ENCODE measurements at places on chromosomes 5 and 9.
A peak's percentile ranks its signal among the peaks of the same experiment; 100 is the strongest.

GRCh38 chr9:127180457-127181314 lies 58.3 kb upstream of the ANGPTL2 start:
- no peak for DNase-seq

DNA sequence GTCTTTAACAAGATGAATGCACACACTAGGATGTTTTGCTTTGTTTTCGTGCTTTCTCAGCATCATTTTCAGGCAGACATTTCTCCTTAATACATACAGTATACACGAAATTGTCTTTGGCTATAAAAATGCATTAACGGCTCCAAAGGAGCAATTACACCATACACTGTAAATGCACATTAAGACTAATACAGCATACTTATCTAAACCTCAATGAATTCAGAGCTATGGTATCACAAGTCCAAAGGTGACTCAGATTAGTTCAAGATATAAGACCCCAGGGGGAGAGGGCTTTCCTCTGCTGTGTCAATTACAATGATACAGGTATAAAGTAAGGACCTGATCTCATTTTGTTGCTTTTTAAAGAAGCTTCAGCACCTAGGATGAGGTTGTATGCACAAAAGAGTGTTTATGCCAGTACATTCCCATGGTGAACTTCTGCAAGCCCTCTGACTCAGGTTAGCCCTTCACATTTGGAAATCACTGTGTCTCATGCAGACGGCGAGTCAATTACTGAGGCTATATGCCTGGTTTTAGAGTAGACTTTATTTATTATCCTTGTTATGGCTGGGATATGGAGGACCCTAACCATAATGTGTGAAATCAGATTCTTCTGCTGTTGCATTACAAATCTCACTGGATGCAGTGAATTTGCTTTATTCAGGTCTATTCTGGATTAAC lies 233.3 kb downstream of the ZNF608 start:
- DNase-seq: no peak

DNA sequence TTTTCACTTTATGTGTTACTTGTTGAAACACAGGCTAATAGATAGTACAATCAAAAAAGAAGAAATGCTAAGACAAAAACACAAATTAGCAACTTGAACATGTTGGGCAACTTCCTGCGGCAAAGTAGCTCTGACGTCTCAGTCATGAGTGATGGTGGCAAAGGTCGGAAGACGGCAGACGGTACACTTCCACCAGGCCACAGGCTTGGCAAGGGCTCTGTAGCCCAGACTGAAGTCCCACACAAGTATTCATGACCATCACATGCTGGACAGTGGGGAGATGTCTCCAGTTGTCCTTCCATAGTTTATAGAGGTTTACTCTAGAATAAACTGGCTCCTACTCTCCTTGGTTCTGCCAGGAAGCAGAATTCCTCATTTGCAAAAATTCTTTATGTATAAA lies 831.3 kb downstream of the MTRR start:
- no peak for DNase-seq

DNA sequence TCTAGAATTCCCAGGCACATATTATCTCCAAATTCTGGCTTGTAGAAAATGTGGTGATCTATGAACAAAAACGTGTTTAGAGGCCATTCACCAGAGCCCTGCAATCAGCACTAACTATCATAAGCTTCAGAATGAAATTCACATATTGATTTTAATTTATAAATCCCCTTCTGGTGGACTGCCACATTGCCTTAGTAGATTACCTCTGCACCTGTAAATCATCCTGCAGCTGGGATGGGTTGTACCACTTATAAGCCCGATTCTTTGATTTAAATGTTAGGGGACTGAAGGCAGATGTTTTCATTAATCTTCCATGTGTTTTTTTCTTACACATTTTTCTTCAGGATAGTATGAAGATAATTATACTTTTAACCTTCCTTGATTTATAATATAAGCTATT lies 140.7 kb upstream of the PTPRD start:
- DNase-seq: no peak

DNA sequence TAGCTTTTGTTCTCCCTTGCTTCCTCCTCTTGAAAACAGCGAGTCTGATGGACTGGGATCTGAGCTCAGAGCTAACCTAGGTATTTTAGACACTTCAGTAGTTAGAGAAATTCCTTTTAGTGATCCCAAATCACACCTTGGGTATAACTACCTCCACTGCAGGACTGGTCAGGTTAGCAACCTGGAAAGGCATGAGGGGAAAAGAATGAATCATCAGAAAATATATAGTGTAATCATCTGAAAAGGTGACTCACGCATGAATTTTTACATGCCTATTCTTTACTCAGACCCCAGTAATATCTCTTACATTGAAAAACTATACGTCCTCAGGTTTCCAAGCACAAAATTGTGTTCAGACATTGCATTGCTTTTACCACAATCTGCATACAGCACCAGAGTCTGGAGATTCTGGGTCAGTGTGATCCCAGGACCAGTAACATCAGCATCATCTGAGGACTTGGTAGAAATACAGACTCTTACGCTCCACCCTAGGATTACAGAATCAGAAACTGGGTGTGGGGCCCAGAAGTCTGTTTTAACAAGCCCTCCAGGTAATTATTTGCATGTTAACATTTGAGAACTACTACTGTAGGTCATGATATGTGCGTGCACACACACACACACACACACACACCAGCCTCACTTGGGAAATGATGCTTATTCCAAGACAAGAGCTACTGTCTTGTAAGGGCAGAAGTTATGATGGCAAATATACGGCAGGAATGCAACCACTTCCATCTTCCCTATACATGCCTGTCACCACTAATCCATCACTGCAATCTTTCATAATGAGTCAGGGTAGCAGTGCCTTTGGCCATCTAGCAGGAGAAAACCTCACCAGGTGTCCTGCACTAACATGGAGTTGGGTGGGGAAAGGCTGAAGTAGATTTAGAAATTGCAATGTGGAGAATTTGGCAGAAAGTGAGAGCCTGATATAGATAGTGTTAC lies 271.6 kb upstream of the MAP3K1 start:
- DNase-seq: no peak

- DNase-seq: no peak
Measured at GRCh38 chr5:79971156-79971555, 19.9 kb downstream of the MTX3 start.

DNA sequence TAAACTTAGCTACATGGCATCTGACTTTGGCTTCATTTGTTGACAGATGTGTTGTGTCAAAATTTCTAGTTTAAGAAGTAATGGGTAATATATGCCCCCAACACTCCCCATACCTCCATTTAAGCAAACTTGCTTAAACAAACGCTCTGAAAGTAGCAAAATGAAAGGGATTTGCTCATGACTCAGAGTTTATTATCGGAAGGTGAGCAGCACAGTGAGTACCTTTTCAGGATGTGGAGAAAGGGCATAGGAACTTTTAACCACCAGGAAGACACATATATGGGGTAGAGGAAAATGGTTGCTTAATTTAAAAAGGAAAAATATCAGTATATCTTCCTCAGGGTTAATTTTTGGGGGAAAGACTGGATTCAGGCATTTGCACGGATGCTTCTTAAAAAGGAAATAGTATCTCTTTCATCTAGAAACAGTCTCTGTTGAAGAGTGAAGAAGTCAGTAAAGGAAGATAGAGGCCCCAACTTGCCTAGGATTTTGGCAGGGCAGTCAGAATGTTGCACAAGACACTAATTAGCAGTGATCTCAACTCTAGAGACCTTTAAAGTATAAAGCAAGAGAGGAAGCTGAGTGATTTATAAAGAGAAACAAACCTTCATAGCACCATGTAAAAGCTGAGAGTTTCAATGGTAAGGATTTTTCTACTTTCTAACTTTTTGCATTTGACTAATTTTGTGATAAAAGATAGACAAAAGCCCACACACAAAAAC lies 155.1 kb downstream of the TRIO start:
- DNase-seq: no peak

DNA sequence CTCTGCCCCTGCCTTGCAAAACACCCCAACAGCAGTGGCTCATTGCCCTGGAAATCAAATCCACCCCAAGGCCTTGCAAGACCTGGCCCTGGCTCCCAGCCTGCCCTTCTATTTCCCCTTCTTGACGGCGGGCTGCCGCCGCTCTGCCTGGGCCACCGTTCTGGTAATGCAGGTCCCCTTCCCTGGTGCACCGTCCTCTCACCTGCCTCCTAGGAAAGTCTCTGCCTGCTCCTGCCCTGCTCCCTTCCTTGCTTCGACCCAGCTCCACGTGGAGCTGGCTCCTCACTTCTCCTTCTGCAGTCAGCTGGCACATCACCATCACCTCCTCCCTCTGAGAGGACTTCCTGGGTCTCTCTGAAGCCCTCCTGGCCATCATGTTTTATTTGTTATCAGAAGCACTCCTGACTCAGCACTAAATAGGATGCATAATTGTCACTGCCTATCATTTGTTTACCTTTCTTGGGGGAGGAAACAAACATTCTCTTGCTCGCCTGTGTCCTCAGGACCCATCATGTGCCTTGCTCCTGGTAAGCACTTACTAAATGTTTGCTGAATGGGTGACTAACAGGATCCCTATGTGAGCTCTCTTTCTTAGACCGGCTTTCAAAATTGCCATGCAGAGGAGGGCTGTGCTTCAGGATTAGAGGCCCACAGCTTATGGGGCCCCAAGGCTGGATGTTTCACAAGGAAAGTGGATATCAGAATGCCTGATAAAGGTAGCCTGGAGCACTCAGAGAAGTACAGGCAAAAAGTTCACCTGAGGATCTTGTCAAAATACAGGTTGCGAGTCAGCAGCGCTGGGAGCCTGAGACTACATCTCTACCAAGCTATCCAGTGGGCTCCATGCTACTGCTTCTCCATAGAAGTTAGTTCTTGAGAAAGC lies 19.6 kb upstream of the C5orf47 start:
- no peak for DNase-seq

DNA sequence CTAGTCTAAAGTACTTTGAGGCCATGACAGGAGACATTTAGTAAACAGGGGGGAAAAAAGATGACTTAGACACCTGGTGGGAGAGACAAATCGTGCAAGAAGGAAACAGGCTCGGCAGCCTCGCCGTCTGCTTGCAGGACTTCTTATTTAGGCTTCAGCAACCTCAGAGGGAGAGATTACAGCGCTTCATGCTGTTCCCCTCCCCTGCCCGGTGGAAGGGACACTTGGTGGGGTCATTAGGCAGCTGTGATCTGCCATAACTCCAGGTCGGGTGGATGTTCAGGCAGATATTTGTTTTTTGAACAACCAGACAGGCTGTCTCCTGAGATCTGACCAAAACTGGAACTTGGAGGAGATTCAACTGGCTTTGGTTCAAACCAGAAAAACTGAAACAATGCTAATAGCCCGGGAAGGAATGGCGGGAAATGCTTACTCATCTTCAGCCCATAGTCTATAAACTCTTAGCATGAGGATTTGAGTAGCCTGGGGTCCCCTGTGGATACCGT lies 38.1 kb upstream of the CD180 start:
- no peak for DNase-seq

GRCh38 chr5:38556088-38556598 lies 303 bp downstream of the LIFR start:
- DNase-seq: no peak

GRCh38 chr5:177509381-177509951 lies at the start of gene DOK3:
Gene DOK3 (minus strand): TSS chr5:177509826. CDS start chr5:177509540, 286 bp downstream.
- DNase-seq: peak; percentile 34

DNA sequence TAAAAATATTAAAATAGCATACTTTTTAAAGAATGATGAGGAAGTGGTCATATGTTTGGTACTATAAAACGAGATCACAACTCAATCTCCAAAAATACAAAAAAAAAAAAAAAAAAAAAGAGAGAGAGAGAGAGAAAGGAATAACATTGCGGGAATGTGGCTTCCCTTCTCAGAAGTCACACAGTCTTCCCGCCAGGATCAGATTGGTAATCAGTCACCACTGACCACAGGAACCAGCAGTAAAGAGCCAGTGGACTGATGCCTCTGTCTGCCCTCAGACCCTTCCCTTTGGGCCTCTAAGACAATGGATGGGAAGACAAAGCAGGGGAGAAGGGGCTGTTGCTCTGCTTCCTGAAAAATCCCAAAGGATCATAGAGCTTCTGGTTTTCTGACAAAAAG lies 104.9 kb downstream of the KLHL3 start:
- no peak for DNase-seq

GRCh38 chr5:54469622-54470021 lies 14.1 kb downstream of the HSPB3 start:
- DNase-seq: no peak

GRCh38 chr9:124126648-124127646 lies 115.4 kb downstream of the LHX2 start:
- peak; percentile 56 for DNase-seq

DNA sequence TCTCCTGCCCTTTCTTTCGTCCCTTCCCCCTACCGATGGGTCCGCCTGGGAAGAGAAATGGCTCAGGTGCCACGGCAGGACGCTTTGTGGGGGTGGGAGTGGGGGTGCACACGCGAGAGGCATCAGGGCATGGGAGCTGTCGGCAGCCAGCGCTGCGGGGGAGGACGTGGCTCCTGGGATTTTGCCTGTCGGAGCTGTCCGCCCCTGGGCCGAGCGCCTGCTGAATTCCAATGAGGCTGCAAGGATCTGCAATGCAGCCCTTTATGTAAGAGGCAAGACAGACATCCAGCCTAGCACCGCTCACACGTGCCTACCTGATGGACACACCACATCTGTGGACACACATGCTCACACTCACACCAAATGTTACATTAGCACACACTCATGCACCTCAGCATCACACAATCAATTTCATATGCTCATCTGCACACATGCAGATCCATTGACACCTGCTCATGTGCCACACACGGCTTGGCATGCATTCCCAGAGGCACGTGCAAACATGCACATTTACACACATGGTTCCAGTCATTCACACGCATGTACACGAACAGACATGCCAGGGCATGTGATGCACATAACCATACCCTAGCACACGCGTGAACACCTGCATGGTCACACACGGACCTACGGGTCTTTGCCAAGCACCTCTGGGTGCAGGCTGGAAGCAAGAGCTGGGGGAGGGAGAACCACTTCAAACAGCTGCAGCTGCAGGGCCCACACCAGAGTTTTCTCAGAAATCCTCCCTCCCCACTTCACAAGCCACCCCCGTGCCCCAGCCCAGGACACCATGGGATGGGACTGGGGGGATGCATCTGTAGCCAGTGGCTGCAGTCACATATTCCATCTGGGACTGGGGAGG lies 1.4 kb downstream of the GRIN1 start:
- DNase-seq: no peak

GRCh38 chr5:133467335-133467779 lies 145.0 kb downstream of the FSTL4 start:
- DNase-seq: no peak

GRCh38 chr5:125882061-125882460 lies 541.1 kb upstream of the GRAMD2B start:
- no peak for DNase-seq

- DNase-seq: no peak
Measured at GRCh38 chr9:109258481-109259302, 62.2 kb downstream of the EPB41L4B start.

- no peak for DNase-seq
Measured at GRCh38 chr9:98204692-98205091, 12.3 kb upstream of the CORO2A start.

GRCh38 chr5:15734058-15734457 lies 234.1 kb downstream of the FBXL7 start:
- no peak for DNase-seq

GRCh38 chr9:127572961-127573721 lies 38.9 kb upstream of the STXBP1 start:
- no peak for DNase-seq
